ENCODE measurements at places on chromosomes 4 and X.

DNA sequence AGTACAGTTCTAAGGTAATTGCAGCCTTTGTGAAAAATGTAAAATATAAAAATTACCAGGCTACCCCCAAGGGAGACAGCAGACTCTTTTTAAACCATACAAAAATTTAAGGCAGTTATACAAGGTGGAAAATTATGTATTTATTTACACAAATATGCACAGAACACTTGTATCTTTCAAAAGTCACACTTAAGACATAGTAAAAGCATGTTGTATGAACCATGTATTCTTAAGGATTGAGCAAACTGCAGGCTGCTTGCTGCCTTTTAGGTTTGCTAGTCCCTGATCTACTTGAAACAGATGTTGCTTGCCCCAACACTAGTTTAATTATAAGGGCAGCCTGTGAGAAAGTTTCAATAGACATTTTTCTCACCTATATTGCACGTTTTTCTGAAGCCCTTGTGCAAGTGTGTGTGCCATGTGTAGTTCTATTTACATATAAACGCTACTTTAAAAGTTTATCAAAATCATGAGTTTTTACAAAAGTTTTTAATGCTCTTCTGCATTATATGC, 72.8 kb downstream of the PRSS12 start:
- no peak for DNase-seq

DNA sequence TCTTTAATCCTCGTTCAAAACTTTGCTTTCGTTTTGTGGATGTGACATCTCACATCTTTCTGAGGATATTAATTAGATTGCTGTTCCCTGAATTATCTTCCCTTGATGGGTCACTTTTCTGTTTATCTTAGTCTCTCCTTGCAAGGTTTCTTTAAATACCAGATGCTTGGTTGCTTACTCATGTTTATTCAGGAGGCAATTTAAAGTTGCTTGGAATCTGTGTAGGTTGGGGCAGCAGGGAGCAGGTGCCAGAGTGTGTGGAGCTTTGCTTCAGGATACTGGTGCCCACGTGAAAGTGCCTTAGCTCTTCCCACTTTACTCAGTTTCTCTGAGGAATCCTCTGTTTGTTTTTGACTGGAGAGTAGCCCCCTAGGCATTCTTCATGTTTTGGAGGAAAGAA, 24.0 kb downstream of the ANAPC4 start:
- DNase-seq, result peak; percentile 7

- DNase-seq, result peak; percentile 71
Observed at GRCh38 chr4:95124906-95125504, 367.2 kb downstream of the BMPR1B start.

- DNase-seq, result no peak
Observed at GRCh38 chr4:2377241-2377640, 41.2 kb downstream of the ZFYVE28 start.

DNA sequence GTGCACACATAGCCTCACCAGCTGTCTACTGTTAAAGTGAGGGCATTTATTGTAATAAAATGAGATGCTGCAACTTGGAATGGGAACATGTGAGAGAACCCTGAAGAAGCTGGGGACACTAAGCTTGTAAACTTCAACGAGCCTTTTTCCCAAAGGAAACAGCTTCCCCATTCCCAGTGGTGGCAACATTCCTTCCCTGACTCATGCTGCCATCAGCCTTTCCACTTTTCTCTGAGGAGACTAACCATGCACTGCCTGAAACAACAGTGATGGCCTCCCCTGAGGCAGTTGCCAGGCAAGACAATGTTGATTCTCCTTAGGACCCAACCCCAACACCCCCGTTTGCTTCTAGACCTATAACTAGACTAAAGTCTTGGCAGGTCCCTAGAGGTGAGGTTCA, 928.3 kb downstream of the GLUD2 start:
- DNase-seq, result no peak

GRCh38 chr4:132266374-132266773, 882.7 kb upstream of the PCDH10 start:
- no peak for DNase-seq

- DNase-seq, result no peak
Observed at GRCh38 chrX:28223991-28224390, 242.7 kb upstream of the DCAF8L1 start.

DNA sequence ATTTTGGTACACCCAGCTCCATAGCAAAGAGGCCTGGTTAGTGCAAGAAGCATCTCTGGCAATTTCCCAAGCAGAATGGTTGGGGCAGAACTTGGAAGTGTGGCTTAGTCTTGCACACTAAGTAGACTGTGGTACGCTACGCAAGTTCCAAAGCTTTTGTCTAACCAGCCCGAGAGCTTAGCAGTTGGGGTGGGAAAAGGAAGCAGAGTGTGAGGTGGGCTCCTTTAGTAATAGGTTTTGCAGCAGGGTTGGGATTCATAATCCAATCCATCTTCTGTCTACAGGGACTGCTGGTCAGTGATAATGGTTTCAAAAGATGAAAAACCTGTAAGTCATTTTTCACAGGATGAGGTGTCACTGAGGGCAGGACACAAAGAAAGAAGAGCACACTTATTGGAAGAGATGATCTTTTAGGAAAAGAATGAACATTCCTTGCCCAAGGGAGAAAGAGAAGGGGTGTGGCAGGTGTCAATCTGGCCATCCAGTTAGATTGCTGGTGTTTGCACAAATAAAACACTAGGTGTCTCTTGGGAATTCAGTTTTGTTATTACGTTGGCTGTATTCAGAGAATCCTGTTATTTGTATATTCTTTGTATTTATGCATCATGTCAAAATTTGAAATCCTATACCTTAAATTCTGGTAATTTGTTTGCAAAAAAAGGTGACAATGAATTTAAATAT, 244.3 kb downstream of the GPAT3 start:
- DNase-seq, result peak; percentile 29

DNA sequence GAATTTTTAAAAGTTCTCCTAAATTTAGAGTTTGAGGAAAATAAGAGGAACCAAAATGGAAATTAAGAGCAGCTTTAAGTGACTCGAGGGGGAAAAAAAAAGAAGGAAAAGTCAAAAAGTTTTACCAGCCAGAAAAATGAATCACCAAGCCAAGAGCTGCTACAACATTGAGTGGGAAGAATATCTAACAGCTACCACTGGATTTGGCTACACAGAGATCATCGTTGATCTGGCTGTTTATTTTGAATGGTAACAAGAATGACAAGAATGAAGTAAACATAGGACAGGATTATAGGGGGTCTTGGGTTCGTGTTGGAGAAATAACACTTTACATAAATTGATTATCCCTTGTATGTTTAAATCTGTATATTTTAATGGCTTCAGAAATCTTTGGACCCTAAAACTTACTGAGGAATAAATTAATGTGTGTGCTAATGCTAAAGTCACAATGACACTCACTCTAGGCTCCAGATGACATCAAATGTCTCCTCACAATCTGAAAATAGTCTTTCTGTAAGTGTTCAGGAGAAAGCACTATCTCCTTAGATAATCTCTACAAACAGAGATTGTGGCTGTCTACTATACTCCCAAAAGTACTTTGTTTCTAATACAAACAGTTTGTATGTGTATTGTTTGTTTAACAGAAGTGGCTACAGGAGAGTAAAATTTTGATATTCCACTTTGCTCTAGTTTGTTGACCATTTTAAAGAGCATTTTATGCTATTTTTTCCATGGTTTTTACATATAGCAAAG, 3.1 kb upstream of the CSN3 start:
- no peak for DNase-seq

DNA sequence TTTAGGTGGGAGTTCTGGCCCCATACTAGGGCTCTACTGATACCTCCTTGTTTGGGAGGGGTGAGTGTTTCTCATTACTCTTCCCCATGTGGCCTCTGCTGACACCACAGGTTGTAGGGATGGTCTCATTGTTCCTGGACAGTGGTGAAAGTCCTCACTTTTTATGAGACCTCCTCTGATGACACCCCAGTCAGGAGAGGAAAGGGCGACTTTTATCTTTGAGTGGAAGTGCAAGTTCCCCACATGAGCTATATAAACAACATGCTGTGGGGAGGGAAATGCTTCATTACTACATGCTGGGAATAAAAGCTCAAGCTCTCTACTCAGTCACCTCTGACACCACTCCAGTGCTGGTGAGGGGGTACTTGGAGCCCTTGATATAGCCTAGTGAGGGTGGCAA, 29.5 kb upstream of the MAGEA6 start:
- no peak for DNase-seq

DNA sequence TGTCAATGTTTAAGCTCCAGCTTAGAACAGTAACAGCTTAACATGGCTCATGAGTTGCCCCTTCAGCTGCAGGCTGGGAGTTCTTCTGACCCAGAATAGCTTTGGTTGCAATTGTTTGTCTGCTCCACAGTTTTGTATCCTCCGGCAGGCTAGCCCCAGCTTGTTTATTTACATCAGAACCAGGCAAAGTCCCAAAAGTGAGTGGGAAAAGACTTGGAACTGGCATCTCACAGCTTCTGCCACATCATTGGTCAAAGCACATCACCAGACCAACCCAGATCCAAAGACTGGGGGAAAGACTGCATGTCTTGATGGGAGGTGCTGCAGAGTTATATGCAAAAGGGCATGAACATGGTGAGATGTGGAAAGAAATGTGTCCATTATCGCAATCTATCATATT, 231.2 kb upstream of the CPEB2 start:
- peak; percentile 89 for DNase-seq

DNA sequence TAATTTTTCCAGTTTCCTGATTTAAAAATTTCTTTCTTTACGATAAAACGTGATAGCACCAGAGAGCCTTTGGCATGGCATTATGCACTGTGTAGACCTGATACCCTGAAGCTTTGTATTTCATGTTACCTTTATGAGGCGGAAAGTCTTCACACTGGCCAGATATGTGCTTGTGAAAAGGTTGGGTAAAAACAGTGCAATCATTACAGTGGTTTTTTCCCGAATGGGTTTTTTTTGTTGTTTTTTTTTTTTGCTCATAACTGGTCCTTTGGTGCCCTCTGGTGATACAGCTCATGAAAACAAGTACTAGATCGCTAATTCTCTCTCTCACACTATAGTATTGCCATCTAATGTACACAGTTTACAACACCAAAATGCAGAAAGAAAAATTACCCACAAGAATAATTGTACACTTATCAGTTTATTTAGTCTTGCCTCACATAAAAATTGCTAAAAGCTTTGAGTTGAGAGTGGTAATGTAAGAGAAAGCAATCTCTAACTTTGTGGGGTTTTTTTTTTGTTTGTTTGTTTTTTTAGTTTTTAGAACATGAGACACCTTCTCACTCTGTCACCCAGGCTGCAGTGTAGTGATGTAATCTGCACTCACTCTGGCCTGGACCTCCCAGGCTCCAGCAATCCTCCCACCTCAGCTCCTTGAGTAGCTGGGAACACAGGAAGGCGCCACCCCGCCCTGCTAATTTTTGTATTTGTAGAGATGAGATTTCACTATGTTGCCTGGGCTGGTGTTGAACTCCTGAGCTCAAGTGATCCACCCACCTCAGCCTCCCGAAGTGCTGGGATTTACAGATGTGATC, 21.3 kb downstream of the SPCS3 start:
- peak; percentile 60 for DNase-seq

DNA sequence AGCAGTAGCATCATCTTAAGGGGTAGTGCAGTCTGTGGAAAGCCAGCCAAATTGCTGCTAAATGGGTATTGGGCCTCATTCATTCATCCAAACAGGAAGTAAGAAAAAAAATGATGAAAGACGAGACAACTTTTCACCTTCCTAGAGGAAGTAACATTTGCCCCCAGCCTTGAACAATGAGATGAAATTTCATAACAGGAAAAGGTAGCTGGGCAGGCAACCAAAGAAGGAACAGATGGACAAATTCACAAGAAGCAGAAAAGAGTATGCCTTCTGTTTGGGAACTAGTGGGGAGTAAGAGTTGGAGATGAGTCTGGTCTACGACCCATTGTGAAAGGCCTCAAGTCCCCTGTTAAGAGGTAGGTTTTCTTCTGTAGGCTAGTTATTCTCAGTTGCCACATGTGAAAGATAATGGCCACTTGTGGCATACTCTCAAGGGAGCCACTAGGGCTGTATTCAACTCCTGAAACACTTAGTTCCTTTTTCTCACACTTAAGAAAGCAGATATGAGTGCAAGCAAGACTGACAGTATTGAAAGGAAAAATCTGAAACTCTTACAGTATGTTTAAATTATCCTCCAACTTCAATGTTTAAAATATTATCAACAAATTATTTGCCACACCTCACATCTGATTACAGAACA, 190.4 kb downstream of the AR start:
- DNase-seq, result no peak

DNA sequence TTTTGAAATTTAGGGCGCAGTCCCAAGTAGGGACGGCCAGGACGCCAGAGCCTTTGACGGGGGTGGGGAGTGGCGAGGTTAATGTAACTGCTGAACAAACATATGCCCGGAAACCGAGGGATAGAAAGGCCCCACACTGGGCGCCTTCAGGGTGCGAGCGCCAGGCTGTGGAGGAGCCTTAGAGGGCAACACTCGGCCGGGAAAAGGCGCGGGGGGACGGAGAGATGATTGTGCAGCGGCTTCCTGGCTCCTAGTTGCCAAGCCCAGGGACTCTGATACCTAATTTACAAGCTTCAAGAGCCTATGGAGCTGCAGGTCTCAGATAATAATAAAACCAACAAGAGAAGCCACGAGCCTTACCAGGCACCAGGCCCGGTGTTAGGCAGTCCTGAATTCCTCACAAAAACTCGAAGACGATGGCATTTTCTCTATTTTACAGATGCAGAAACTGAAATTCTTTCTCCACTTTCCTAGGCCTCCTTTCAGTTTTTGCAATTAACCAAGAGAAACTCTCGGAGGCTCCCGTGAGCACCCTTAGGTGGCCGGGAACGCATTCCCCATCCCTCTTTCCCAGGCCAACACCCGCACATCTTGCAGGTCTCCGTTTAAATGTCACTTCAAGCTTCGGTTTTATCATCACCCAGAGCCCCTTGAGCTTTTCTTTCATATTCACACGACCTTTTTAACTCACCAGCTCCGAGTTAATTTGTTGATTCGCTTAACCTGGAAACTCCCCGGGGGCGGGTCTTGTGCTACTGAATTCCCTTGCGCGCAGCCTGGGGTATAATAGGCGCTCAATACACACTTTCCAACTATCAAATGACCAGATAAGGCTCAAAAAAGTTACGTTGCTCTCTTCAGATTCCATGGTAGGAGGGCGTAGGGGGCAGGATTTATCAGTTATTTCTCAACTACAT, 6.4 kb upstream of the GSX2 start:
- DNase-seq, result no peak
